Sigmoid colon (tissue), 7 donors: ENCODE measurements at places on chromosomes 2 and 18.

DNA sequence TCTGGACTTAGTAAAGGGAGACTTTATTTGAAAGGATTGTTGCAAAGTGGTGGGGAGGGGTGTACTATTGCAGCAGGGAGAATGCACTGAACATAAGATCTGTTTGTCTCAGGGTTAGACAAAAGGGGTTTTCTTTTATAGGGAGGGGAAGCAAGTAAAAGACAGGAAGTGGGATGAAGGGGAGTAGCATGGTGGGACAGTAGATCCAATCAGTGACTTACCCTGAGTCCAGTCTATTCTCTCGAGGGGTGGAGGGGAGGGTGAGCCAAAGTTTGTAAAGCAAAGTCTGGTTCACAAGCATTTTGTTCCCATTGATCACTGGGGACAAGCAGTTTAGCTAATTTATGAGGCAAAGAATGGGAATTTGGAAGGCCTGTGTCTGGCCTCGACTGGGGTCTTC lies 35.0 kb upstream of the CYP27C1 start:
- no peak for DNase-seq

GRCh38 chr2:15006667-15007066 lies 374.1 kb downstream of the LRATD1 start:
- DNase-seq, result no peak

- DNase-seq, result no peak
Measured at GRCh38 chr2:5041501-5041900, 650.7 kb upstream of the SOX11 start.

DNA sequence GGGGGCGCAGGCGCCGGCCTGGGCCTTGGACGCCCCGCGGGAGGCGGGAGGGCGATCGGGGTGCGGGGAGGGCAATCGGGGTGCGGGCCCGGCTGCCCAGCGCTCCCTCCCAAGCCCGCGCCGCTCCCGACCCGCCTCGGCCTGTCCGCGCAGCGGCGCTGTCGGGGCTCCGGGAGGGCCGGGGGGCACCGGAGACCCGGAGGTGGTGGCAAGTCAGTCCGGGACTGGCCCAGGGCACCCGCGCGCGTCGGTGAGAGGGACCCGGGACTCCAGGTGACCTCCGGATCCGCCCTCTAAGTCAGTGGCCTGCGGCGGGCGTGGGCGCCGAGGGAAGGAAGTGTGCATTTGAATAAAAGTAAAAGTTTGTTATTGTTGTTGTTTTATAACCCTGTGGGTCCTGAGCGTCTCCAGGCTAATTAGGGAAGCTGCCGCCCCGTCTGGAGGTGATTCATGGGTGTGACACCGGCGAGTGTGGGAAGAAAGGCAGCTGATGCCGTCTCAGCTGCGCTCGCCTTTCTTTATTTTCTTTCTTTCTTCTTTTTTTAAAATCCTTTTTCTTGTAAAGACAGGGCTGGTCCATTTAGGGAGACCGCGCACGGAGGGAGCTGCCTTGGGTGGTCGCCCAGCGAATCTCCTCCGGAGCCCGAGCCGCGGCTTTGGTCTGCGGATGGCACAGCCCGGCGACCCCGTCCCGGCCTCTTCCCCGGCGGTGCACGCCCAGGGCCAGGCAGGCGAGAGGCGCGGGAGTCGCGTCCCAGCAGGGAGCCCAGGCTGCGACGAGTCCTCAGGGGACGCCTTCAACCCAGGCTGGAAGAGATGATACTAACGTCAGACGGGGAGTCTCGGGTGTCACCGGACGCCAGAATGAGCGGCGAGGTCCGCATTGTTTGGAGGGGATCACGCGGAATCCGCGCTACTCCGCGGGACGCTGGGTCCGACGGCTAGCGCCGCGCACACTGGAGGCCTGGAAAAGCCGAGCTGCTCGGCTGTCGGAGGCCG lies 627 bp upstream of the CRACDL start:
- DNase-seq, result no peak

DNA sequence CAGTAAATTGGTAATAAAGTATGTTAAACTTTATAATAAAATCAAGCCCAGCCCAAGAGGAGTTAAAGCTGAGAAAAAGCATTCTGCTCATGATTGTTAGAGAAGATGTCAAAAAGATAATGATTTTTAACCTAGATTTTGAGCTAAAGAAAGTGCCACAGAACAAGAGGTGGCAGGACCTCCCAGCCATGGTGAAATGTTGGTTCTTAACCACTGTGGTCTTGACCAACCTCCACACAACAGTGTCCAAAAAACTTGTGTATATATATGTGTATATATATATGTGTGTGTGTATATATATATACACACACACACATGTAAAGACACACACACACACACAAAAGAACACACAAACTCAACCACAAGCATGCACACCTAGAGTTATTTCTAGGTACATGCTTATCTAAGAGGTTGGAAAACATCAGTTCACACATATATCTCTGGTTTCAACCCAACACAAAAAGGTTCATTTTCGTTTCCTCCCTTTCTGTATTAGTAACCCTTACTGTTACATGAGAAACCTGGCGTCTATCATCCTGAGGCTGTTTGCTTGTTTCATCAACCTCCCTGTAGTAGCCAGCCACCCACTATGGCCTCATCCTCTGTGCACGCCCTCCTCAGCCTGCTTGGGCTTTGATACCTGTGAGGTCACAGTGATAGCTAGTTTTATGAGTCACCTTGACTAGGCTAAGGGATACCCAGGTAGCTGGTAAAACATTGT lies 631.8 kb upstream of the ID2 start:
- DNase-seq, result no peak

- DNase-seq, result no peak
Measured at GRCh38 chr2:135490376-135490775, 40.6 kb downstream of the ZRANB3 start.

GRCh38 chr2:104582471-104582870 lies 271.4 kb upstream of the POU3F3 start:
- no peak for DNase-seq

DNA sequence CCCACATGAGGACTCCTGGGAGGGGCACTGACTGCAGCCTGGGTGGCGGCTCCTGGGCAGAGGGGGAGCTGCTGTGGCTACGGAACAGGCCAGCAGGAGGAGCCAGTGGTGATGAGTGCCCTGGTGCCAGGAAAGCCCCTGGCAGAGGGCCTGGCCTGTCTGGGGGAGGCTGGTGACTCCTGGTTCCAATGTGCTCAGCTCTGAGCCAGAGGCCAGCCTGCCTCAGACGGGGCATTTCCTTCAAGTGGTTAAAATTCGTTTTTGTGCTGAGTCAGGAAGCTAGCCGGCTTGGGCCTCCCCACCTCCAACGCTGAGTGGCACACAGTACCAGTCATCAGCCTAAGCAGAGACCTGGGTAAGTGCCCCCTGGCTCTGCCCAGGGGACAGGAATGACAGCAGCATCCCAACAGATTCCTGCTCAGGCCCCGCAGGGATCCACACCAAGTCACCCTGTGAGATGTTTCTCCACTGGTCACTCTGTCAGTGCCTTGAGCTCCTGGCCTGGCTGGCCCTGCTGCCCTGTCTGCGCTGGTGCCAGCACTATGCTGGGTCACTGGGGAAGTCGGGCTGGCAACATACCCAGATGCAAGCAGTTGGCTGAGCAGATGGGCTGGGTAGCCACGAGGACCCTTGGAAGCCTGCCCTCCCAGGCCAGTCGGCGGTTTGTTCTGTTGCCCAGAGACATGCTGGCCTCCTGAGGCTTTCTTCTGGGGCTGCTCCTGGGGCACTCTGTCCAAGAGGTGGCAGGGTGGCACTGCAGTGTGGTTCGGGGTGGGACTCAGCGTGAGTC lies 7.1 kb upstream of the KLF11 start:
- DNase-seq, result peak; percentile 91

DNA sequence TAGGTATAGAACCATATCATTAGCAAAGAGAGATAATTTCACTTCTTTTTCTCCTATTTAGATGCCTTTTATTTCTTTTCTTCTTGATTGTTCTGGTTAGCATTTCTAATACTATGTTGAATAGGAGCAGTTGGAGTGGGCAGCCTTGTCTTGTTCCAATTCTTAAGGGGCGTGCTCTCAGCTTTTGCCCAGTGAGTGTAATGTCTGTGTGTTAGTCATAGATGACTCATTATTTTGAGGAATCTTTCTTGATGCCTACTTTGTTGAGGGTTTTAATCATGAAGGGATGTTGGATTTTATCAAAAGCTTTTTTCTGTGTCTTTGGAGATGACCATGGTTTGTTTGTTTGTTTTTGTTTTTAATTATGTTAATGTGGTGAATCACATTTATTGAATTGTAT lies 1453.1 kb upstream of the SLC39A10 start:
- no peak for DNase-seq

GRCh38 chr2:10278029-10278762 lies 24.5 kb upstream of the HPCAL1 start:
- DNase-seq, result peak; percentile 83

DNA sequence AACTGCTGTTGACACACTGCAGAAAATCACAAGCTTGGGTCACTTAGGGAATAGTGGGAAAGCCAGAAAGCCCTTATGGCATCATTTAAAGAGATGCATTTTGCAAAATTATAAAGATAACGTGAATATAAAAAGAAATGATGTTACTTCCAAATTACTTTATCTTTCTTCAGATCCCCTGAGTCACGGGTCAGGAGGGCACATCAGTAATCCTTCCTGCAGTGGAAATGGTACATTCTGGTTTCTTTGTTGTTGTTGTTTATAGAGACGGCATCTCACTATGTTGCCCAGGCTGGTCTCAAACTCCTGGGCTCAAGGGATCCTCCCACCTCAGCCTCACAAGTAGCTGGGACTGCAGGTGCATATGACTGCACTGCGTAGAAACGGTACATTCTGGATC lies 9.8 kb upstream of the EPG5 start:
- no peak for DNase-seq

- no peak for DNase-seq
Measured at GRCh38 chr2:74014813-74015212, 30.1 kb downstream of the TET3 start.

DNA sequence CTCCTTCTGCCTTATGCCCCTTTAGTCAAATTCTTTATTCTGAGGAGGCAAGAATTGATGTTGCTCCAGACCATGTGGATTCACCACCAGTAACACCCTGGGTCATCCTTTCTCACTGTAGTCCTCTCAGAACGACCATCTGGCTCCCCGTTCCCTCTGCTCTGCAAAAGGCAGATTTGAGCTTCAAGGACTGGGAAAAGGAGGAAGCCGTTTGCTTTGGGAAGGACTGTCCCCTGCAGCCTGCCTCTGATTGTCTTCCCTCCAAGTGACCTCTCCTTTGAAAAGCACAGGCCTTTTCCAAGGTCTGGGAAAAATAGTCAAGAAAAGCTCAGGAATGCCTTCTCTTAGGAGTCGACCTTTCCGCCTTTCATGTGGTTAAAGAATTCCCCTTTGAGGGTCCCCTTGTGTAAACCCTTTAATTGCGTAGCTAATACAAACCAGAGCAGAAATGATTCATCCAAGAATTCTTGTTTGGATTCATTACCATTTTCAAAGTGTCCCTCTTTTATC lies 130.1 kb upstream of the COPS8 start:
- DNase-seq, result peak; percentile 29

- DNase-seq, result no peak
Measured at GRCh38 chr2:30931841-30932407, 124.7 kb upstream of the CAPN13 start.
